Ecto neural progenitor cell (in vitro differentiated cells): ENCODE measurements at places on chromosomes 7 and 10.

DNA sequence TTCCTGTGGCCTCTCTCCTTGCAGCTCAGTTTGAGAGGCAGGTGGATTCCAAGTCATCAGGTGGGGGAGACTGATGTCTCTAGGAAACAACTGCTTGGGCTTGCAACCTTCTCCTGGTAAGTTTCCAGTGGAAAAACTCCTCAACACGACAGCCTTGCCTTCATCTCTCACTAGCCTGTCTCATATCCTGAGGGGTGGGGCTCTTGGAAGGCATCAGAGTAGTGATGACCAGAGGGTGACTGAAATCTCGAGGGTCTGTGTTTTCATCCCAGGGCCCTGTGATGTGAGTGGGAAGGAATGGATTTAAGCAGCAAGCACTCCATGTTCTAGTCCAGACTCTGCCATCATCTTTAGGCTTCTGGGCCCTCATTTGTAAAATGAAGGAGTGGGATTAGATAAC lies 107.0 kb downstream of the NRP1 start:
- no peak for DNase-seq

DNA sequence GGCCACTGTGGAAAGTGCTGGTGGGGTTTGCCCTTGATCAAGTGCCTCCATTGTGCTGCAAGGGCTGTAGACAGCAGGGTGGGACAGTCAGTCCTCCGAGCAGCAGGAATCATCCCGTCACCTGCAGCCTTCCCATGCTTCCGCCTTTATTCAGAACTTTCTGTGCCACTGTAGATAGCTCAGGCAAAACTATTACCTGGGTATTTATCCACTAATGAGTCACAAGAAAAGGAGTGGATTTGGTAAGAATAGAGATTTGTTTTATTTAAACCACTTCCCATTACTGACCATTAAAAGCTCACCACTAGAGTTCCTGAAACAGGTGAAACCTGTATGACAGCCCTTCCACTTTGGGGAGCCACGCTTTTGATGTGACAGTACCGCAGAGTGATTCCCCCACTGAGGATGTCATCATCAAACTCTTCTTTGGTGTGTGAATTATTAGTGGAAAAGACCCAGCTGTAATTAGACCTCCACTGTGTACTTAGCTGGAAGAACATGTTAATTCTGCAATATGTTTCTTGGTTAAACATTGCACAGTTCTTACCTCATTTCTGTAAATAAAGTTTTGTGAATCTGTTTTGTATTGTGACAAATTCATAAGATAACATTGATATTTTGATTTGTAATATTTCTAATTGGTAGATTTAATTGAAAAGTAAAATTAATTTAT lies 208.8 kb downstream of the MLLT10 start:
- no peak for DNase-seq

DNA sequence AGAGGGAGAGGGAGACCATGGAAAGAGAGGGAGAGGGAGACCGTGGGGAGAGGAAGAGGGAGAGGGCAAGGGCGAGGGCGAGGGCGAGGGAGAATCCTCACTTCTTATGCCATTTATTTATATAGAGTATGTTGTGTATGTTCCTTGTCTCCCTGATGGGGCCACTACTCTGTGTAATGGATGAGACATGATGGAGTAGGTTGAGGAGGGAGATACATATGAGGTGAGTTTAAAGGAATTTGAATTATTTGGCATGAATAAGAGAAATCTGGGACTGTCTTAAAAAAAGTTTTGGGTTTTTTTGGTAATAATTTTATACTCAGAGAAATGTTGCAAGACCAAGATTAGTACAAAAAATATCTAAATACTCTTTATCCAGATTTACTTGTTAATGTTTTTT lies 20.1 kb downstream of the CCSER2 start:
- no peak for DNase-seq

GRCh38 chr7:55573234-55573900 lies 1.1 kb upstream of the VOPP1 start:
- no peak for DNase-seq

GRCh38 chr7:2493205-2494164 lies 17.3 kb upstream of the GRIFIN start:
- no peak for DNase-seq
